ENCODE measurements at places on chromosomes 12 and 14.

DNA sequence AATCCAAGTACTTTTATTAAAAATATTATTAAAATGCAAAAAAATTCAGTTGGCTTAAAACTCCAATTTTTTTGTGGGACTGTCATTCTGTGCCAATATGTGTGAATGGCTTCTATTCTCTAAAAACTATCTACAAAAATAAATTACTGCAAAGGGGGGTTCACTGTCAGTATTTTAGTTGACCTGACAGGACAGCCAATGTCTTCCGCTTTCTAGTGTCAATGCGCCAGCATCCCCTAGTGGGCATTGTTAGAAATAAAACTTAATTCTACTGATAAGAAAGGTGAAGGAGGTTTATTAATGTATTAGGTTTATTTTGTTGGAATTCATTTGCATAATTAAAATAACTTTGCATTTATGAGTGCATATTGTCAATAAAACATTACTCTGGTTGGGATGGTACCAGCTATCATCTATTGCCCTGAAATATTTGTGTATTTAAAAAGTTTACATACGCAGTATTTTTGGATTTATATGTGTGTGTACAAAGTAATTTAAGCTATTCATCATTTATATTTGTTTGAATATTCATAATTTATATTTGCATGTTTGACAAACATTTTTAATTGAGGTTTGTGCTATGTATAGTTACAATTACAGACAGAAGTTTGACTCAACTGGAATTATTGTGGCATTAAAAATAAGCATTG, 527.2 kb downstream of the FLRT2 start:
- no peak for DNase-seq

GRCh38 chr12:24746006-24746671, 202.8 kb downstream of the BCAT1 start:
- DNase-seq, result no peak

GRCh38 chr14:61565181-61565580, 130.1 kb upstream of the HIF1A start:
- DNase-seq, result no peak

- DNase-seq, result no peak
These were observed 28.6 kb upstream of the BTBD6 start for GRCh38 chr14:105219753-105220152.

DNA sequence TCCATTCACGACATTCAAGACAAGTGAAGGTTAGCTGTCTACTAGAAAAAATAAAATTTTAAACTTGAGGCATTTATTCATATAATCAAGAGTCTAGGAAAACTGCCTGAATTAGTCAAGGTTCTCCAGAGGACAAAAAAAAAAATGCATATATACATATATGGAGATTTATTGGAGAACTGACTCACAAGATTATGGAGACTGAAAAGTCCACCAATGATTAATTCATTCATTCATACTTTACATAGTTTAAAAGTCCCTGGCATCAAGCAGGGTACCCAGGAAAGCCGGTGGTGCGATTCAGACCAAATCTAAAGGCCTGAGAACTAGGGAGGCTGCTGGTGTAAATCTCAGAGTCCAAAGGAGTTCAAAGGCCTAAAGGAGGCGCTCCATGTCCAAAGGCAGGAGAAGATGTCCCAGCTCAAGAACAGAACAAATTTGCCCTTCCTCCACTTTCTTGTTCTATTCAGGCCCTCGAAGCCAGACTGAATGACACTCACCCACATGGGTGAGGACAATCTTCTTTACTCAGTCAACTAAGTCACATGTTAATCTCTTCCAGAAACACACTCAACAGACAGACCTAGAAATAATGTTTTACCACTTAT, 64.3 kb downstream of the ANKS1B start:
- DNase-seq, result no peak

DNA sequence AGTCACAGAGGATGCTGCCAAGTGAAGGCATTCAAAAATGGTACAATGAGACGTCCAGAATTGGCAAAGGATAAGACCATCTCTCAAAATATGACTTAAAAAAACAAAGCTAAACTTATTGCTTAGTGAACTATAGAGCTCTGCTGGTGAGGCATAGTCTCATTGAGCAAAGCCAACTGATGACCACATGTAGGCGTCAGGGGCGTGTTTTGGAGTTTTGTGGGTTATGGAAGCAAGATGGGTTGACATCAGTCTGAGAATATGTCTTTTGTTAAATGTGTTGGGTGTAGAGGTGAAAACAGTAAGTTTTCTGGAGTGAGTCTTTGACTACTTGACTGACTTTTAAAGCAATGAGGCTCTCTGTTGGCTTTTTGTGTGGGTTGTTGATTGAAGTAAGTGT, 47.2 kb downstream of the ATL1 start:
- DNase-seq, result no peak

DNA sequence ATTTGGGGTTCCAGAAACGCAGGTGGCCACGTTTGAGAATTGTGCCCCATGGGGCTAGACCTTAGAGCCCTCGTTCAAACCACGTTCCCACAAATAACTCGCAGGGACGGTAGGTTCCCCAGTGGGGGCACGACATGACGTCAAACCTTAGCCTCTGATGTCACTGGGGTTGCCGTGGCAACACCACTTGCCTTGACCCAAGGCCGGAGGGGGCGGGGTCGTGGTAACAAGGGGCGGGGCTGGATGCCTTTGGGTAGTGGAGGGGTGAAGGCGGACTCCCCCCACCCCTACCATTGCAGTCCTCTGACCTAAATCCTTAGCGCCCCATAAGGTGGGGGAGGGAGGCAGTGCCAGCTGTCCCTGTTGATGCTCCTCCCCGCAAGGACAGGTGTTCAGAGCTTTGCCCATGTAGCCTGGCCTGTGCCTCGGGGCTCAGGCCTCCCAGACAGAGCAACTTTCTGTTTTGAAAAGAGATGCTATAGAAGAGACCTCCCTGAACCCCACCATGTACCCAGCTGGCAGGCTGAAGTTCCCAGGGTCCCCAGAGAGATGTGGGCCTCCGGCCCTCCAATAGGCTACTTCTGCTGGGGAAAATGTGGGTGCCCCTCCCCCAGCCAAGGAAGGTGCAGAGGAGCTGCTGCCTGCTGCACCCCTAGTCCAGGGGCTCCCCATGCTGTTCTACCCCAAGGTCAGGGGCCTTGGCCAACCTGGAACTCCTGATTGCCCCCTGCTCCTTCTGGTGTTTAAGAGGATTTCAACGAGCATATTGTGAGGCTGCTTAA, 1.9 kb downstream of the FAM222A start:
- no peak for DNase-seq

DNA sequence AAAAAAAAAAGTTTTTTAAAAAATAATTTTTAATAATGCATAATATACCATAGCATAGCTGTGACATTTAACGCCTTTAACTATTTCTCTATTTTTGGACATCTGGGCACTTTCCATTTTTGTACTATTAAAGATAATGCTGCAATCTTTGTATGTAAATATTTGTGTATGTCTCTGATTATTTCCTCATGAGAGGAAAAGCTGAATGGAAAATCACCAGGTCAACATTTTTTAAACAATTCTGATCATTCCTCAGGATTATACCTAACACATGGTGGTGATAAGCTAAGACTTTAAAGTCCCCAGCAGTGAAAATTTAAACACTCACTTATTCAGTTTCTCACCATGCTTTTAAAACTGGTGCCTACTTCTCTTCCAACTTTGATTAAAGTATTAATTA, 31.3 kb upstream of the NR1H4 start:
- no peak for DNase-seq

DNA sequence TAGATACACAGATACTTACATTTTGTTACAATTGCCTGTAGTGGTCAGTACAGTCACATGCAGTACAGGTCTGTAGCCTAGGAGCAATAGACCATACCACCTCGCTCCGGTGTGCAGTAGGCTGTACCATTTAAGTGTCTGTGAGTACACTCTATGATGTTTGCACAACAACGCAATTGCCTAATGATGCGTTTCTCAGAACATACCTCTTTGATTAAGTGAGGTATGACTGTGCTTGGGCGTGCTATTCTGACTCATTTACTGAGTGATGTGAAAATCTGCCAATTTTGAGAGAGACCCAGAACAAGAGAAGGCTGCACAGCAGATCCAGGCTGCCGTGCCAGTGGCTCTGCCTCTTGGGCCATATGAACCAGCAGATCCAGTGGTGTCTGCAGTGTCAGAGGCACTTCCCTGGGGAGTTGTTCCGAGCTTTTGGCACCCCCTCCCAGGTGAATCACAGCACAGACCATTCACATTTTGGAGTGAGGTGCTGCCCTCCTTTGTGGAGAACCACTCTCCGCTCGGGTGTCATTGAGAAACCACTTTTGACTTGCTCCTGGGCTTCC, 20.4 kb downstream of the DLK1 start:
- peak; percentile 68 for DNase-seq

Measured in coronary artery (tissue), 2 donors.